AG09319 (cell line): ENCODE measurements at places on chromosomes 7 and 10.

DNA sequence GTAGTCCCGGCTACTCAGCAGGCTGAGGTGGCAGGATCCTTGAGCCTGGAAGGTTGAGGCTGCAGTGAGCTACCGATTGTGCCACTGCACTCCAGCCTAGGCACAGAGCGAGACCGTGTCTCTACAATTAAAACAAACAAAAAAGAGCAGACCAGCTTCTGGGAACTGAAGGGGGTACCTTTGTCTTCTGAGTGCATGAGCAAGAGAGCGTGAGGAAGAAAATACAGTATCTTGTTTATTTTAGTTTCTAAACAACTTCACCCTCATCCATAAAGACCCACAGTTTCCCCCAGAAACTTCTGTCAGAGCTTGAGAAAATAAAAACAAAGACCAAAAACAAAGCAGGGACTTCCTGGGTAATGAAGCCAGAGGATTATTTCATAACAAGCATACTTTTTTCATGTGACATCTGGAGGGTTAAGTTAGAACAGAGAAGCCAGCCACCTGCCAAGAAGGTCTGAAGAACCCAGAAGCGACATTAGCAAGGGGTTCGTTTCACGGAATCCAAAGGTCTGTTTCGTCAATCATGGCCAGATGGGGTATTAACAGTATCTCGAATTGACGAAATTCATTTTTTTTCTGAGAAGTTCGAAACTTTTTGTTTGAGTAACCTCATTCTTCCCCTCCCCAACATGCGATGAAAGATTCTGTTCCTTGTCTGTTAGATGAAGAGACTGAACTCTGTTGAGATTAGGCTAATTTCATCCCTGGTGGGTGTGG is 10.2 kb upstream of the IL2RA start:
- DNase-seq: no peak

GRCh38 chr7:137885678-137886077 is 38.9 kb upstream of the DGKI start:
- no peak for DNase-seq

DNA sequence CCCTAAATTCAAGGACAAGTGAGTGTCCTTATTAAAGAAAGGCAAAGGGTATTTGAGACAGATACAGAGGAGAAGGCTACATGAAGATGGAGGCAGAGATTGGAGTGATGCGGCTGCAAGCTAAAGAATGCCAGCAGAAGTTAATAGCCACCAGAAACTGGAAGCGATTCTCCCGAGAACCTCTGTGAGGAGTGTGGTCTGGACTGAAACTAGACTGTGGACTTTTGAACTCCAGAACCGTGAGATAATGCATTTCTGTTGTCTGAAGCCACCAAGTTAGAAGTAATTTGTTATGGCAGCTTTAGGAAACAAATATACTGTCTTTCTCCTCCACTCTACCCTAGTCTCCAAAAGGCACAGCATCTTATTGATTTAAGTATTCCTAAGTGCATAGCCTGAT is 80.3 kb upstream of the CREB5 start:
- no peak for DNase-seq

GRCh38 chr7:108499566-108499965 is 26.4 kb downstream of the PNPLA8 start:
- no peak for DNase-seq

DNA sequence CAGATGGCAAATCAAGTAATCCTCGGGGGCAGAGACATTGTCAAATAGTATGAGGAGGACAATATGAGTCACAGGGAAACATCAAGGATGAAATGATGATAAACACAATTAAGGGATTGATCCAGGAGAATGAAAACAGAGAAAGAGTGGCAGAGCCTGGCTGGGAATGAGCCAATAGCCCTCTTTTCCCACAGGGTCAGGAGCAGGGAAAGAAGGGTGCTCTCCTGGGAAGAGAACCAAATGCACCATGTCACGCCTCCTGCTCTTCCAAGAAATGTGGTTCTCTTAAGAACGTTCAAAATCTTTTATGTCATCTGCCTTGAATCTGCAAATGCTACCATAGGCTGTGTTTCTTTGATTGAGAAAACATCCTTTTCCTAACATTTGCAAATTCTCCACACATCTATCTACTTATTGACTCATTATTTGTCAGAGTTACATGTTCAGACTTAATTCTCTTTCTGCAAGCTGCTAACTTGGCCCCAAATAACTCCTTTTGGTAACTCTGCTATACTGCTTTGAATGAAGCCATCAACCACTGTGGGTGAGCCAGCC is 50.6 kb downstream of the HIPK2 start:
- peak; percentile 66 for DNase-seq

DNA sequence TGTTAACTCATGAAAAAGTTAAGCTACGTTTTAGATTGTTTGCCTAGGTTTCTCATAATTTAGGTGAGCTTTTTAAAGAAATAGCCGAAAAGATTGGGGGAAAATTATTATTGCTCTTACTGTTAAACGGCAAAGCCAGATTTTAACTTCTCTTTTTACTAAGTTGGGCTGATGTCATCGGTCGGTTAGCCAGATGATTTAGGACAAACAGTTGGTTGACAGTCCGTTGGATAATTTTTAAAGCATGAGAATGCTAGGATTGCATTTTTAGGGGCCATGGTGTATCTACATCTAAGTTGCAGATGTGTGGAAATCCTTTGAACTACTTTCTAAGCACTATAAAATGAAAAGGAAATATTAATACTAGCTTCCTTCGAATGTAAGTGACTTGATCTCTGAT is 280.9 kb upstream of the AKR1E2 start:
- DNase-seq: no peak

GRCh38 chr10:48672596-48673265 is 11.9 kb upstream of the WDFY4 start:
- DNase-seq: no peak

DNA sequence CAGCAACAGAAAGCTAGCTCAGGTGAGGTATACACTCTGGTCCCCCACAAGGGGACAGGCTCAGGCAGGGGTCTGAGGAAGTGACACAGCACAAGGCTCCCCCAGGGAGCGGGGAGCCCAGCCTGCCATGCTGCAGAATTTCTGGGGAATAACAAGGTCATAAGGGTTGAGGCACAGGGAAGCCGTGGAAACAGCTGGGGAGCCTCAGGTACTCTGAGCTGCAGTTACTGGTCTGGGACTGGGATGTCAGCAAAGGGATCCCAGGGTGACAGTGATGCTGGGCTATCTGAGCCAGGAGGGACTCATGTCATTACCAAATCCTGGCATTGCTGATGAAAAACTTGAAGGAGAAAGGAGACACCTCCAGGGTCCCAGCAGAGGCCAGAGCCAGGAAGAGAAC is 64.4 kb upstream of the NANOS1 start:
- no peak for DNase-seq

DNA sequence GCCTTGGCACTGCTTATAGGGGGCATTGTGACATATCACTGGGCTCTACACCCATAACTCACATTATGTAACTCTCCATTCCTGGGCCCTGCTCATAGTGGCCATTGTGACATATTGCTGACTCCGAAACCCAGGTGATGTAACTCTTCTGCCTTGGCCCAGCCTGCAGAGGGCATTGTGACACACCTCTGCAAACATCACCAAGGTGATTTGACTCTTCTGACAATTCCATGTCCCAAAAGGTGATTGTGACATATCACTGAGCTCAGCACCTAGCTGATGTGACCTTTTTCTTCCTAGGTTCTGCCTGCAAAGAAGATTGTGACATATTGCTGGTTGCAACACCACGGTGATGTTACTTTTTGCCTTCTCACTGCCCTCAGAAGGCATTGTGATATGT is 36.5 kb upstream of the ZNF680 start:
- no peak for DNase-seq

DNA sequence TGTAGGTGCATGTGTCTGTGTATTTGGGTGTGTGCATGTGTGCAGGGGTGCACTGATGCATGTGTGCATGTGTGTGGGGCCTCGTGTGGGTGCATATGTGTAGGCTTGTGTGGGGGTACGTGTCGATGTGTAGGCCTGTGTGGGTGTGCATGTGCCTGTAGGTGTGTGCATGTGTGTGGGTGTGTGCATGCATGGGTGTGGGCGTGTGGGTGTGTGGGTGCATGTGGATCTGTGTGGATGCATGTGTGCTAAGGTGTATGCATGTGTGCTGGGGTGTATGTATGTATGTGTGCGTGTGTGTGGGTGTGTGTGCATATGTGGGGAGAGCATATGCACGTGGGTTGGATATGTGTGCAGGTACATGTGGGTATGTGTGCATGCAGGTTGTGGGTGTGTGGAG is 73.2 kb downstream of the NKX6-2 start:
- DNase-seq: no peak
